Fibroblast of skin of left biceps (primary cell): ENCODE measurements at places on chromosomes 3 and 15.

DNA sequence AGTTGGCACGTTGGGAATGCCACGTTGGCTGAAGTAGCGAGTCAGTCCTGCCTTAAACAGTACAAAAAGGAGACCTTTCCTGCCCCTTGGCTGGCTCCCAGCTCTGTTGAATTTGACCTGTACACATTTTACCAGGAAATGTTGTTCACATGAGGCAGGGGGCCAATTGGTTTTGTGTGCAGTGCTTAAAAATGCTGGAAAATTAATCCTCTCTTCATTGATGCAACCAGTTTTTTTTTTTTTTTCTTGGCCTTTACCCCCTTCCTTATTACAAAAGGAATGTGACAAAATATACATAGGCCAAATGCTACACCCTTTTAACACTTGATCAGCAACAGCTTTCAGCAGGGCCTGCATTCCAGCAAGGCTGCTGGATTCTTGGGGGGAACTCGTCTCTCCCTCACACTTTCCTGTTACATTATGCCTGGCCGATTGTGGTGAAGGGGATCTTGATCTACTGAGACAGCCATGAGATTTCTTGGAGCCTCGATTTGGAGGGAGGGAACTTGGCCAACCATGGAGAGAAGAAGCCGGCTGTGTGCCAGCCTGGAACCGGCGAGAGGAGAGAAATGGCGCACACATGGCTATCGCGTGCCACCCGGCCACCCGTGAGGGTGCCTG is 93.1 kb downstream of the DNASE1L3 start:
- peak; percentile 21 for DNase-seq

DNA sequence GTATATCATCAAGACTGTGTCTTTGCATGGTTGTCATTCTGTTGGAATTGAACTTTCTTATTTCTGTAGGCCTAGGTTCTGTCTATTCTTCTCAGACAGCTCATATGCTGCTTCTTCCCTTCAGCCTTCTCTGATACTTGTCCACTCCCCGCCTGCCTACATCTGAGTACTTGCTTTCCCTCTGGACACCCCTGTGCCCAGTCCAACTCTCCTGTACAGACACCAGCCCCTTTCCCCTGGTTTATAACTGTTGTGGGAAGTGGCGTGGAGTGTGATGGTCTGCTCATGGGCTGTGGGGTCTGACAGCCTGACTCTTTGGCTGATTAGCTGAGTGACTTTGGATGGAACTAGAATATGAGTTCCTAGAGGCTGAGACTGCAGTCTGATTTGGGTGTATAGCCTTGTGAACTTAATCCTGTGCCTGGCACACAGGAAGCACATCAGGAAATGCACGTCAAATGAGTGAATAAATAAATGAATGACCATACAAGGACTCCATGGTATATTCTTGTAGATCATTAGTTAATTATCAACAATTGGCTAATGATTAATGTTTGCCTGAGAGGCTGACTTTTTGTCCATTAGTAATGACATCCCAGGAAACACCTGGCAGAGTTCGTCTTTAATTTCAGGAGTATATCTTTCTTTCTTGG is 11.8 kb downstream of the CACNA1D start:
- DNase-seq = no peak

DNA sequence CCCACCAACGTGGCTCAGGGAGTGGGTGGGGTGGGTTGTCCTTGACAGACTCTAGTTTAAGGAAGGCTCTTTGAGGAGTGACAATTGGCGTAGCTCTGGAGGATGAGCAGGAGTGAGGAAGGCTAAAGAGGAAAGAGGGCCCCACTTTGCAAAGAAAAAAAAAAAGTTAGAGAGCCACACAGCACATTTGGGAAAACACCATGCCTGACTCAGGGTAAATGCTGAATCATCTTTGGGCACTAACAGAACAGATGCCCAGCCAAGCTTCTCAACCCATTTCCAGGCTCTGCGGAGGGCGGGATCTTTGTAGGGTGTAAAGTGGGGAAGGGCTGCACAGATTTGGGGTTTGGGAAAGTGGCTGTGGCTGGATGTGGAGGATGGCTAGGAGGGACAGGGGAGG is 179.1 kb upstream of the RGMA start:
- DNase-seq = no peak

- DNase-seq = no peak
Observed at GRCh38 chr3:61704807-61705206, 143.4 kb downstream of the PTPRG start.

DNA sequence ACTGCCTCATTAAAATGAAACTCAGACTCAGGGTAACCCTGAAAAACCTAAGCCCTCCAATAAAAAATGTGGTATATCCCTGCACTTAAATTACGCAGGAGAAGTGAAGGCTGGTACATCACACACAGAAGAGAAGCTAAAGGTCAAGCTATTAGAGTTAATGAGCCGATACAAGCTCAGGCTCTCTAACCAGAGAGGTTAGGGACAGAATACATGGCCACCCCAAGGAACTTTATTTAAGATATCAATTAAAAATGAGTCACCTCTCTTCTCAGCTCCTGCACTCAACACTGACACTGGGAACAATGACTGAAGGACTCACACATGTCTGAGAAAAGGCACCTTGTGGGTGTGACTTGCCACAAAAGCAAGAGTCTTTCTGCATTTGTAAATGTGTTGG is 800.6 kb upstream of the CFAP20DC start:
- no peak for DNase-seq

GRCh38 chr3:107662586-107662985 is 139.8 kb downstream of the BBX start:
- no peak for DNase-seq

GRCh38 chr15:49427372-49427771 is 4.3 kb downstream of the FGF7 start:
- DNase-seq = no peak

- no peak for DNase-seq
Observed at GRCh38 chr15:48522911-48523310, 122.6 kb downstream of the FBN1 start.

- no peak for DNase-seq
Observed at GRCh38 chr3:107260207-107260606, 117.0 kb upstream of the CCDC54 start.

DNA sequence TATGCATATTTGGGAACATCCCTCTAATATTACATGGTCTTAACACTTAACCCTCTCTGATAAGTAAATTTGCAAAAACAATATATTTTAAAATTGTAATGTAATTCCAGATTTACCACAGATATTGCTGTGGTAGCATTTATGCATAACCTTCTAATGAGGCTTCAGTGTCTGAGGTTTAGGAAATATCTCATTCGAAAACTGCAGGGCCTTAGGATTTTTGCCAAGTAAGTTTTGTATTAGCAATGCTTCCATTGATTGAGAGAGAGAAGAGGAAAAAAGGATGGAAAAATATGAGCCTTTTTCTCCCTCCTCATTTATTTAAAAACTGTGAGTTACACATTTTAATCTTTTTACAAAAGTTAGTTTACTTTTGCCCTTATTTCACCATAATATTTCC is 294.6 kb downstream of the EPHA3 start:
- peak; percentile 33 for DNase-seq

DNA sequence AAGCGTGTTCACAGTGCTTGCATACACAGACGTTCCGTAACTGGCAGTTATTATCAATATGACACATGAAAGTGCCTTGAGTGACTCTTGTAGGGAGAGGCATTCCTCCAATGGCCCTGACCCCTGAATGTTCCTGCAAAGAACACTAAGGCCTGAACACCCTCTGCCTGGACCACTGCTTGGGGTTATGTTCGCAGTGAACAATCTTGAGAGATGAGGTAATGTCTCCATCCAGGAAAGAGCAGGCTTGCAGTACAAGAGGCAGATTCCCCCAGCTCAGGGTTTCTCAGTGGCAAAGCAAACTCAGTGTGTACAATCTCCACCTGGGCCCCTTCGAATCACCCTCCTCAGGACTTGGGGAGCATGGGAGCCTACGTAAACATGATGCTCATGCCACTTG is 324.6 kb downstream of the MAGI1 start:
- no peak for DNase-seq

GRCh38 chr3:50154840-50155490 is at the start of gene SEMA3F:
Gene SEMA3F (plus strand): TSS chr3:50155324. CDS start chr3:50159623, 4,299 bp downstream.
- DNase-seq = no peak

DNA sequence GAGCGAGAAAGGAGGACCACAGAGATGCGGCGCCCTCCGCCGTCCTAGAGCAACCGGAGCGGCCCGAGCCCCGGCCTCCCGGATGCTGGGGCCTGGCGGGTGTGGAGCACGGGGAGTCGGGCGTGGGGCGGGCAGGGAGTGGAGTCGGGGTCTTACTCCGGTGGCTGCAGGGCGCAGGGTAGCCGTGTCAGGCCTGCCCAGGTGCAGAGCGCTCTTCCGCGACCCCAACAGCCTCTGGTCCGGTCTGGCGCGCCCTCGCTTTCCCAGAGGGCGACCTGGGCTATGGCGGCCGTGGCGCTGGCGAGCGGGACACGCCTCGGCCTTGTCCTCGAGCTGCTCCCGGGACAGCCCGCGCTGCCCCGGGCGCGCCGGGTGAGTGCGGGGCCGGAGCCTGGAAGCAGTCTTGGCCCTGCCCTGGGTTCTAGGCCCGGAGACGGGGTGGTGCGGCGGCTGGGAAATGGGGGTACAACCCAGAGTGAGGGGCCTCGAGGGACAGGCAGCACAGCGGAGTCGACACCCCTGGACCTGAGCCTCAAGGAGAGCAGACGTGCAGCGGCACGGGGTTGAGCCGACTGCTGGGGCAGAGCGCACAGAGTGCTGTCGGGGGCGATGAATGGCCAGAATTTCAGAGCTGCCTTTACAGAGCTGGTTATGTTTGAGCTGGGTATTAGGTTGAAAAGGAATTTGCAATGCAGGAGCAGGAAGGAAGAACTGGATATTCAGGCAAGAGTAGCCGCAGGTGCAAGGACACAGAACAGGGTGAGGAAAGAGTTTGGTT is at the start of gene ZNF662:
Gene ZNF662, plus strand, starts transcription at position 73 of the 778 bp plus-strand sequence. CDS start 1,973 bp downstream, outside the sequence.
- DNase-seq = peak; percentile 10

DNA sequence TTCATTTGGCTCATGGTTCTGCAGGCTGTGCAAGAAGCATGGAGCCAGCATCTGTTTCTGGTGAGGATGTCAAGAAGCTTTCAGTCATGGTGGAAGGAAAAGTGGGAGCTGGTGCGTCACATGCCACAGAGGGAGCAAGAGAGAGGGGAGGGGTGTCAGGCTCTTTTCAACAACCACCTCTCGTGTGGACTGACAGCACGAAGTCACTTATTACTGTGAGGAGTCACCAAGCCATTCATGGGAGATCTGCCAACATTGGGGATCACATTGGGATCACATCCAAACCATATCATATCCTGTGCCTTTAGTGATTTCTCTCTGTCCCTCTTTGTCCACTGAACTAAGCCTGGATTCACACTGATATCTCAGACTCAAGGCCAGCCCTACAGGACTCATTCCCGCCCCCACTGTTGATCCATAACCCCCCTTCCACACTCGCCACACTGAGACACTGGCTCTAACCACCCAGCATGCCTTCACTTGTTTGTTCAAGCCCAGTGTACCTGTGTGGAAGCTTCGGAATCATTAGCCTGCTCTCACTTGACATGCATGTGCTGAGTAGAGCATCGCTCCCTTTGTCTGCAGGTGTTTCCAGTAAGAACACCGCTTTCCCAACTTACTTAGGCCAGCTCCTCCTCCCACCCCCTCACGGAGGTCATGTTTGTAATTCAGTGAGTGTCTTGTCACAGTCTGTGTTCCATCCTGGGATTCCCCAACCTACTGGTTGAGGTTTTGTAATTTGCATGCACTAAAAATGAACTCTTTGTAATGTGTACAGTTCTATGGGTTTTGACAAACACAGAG is 132.2 kb downstream of the KLF13 start:
- no peak for DNase-seq

- no peak for DNase-seq
Observed at GRCh38 chr15:77998592-77998991, 78.9 kb downstream of the TBC1D2B start.

DNA sequence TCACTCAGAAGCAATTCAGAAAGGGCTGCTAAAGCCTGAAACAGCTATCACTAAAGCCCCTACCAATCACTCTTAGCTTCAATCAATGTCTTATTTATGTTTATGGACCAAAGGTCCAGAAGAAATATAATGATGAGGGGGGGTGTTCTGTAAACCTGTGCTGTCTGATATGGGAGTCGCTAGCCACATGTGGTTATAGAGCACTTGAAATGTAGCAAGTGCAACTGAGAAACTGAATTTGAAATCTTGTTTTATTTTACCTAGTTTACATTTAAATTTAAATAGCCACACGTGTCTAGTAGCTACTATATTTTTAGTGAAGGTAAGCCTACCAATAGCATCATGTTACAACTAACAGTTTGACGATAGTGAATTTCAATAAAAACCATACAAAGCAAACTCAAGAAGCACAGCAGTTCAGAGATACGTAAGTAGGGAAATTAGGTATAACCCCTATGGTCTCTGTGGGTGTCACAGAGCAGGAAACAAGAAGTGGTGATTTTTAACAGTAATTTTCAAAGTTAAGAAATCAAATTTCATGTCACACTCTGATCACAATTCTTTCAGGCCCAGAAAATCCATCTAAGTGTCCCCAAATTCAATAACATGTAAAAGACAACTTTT is 3.6 kb downstream of the POU1F1 start:
- no peak for DNase-seq

GRCh38 chr3:62758296-62759066 is 116.7 kb downstream of the CADPS start:
- DNase-seq = no peak

GRCh38 chr3:139774560-139775302 is 97.0 kb upstream of the NMNAT3 start:
- DNase-seq = no peak

DNA sequence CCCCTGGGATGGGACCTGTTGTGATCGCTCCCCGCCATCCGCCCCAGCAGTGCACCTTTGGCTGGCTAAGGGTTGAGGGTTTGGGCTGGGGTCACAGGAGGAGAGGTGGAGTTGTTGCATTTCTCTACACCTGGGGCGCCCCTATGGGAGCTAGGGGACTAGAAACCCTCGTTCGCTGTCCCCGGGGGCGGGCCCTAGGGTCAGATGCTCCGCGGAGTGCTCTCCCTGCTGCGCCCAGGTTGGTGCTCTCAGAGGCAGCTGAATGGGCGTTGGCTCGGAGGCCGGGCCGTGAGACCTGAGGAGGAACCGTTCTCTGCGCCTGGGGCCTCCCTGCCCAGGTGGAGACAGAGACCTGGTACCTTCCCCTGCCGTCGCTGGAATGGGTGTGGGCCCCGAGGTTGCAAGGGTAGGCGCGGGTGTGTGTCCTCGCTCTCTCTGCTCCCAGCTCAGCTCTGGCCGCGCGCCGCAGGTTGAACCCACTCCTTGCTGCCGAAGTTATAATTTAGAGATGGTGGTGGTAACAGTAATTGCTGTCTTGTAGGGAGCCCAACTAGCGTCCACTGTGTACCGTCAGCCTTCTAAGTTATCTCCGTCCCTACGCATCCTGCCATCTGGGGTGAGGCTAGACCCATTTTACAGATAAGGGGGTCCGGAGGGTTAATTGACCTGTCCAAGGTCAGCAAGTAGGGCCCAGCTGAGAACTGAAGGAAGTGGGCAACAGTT is 965 bp downstream of the FLNB start:
- no peak for DNase-seq

DNA sequence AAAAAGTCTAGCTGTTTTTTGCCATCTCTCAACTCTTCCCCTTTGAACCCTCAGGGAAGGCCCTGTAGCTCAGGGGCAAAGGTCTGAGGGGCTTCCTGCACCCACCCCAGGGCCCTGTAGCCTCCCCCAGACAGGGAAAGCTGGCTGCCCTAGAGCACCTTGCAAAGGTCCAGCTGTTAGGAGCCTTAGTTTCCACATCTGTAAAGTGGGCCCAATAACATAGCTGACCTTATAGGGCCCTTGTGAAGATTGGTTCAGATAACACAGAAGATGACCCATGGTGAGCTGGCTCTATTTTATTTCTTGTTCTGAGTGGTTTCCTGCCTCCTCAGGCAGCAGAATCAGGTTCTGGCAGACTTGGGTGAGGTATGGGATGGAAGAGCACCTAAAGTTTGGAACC is 55.2 kb upstream of the SMAD6 start:
- DNase-seq = no peak
